Skin of body (tissue), 3 donors: ENCODE measurements at places on chromosomes 1 and 21. TPM values are rescaled to one million over a fixed set of nuclear protein-coding genes. Genes with fewer than 3 reads are reported as not detected.

Gene WASF2
- total RNA-seq = 38.6 TPM

Gene MAP1LC3C
- 1.1 TPM for total RNA-seq

Gene ITLN2
- total RNA-seq = not detected

DNA sequence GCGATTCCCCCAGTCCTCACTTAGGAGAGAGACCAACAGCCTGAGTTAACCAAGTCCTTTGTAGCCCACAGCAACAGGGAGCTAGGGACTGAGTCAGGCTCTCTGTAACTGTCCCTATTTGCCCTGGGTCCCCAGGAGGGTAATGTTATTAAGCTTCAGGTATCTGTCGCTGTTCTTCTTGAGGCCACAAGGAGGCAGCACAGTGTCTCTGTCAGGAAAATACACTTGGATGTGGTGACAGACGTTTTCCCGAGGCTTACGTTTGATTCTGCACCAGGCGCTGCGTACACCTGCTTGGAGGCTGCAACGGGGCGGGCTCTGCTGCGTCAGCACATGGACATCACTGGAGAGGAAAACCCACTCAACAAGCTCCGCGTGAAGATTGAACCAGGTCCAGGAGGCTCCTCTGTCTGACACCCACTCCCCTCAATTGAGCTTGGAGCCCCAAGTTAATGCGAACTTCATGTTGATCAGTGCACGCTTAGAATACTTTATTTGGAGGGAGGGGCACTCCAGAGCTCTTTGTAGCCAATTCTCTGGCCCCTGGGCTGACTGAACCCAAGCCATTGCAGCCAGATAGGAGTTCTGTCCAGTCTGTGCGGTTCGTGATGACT, 10.7 kb upstream of the ELF3 start:
- DNase-seq = no peak

Gene UTP11
- 38.6 TPM for total RNA-seq

- DNase-seq = no peak
These were observed 3.0 kb downstream of the NHLH2 start for GRCh38 chr1:115837740-115838421.
